ENCODE measurements at places on chromosomes 16 and 17.

DNA sequence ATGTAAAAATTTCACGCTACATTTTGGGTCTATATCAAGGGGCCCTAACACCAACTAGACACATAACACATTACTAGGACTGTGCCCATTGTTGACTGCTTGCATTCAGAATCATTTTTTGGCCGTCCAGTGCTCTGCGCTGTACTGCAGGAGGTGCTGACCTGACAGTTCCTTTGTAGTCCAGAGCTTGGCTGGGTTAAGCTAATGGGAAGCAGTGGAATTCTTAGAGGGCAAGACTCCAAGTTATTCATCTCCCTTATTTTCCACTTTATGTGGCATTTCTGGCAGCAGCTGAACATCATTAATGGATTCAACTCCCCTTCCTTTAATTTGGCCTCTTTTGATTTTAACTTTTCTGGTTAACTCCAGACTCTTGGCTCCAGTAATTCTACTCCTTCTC is 351.7 kb downstream of the CDH8 start:
- no peak for DNase-seq

- DNase-seq: no peak
These were observed 67.4 kb downstream of the MYO18A start for GRCh38 chr17:29112771-29113295.

GRCh38 chr16:61581417-61582046 is 454.7 kb downstream of the CDH8 start:
- no peak for DNase-seq

- no peak for DNase-seq
These were observed 89.0 kb upstream of the TOB1 start for GRCh38 chr17:50955160-50955559.

GRCh38 chr17:78497115-78497540 is 80.1 kb downstream of the DNAH17 start:
- DNase-seq: peak; percentile 47

- DNase-seq: peak; percentile 42
These were observed 21.1 kb downstream of the STH start for GRCh38 chr17:46020023-46020761.

GRCh38 chr17:74199306-74200092 is 4.0 kb upstream of the RPL38 start:
- peak; percentile 73 for DNase-seq

GRCh38 chr17:3890082-3890877 is 2.6 kb downstream of the CAMKK1 start:
- no peak for DNase-seq

DNA sequence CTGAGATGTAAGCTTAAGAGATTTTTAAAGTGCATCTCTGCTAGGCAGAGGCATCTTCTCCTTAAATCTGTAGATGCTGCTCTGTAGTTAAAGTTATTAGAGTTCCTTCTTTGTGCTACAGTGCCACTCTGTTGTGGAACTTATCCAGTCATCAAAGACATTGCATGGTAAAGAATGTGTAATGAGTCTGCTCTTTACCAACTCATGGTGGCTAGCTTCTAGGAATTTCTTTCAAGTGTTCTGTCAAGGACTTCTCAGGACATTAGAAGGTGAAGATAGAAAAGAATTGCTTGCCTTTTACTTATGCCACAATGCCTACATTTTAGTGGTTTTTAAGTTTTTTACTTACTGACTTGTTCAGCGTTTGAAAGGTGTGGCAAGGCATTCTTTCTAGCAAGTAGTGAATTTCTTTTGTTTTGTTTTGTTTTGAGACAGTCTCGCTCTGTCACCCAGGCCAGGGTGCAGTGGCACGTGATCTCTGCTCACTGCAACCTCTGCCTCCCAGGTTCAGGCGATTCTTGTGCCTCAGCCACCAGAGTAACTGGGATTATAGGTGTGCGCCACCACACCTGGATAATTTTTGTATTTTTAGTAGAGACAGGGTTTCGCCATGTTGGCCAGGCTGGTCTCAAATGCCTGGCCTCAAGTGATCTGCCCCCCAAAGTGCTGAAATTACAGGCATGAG is 20.3 kb upstream of the ARL2BP start:
- DNase-seq: no peak

DNA sequence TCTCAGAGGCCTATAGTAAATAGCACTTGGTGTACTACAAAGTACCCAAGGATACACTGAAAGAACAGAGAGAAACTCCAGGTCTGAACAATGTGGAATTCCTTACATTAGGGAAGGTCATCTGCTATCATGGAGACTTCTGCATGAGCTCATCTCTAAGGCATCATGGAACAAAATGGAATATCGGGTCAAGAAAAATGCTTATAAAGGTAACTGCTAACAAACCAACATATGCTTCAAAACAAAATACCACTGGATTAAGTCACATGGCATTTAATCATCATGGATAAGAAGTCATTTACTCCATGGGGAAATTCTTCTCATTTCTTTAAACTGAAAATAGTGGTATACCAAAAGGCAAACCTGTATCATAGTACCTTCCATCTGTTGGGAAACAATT is 34.2 kb downstream of the TXNDC11 start:
- no peak for DNase-seq

GRCh38 chr17:58217766-58218165 is 1.3 kb downstream of the MKS1 start:
- no peak for DNase-seq

GRCh38 chr16:26567356-26567755 is 499.4 kb upstream of the C16orf82 start:
- DNase-seq: no peak

DNA sequence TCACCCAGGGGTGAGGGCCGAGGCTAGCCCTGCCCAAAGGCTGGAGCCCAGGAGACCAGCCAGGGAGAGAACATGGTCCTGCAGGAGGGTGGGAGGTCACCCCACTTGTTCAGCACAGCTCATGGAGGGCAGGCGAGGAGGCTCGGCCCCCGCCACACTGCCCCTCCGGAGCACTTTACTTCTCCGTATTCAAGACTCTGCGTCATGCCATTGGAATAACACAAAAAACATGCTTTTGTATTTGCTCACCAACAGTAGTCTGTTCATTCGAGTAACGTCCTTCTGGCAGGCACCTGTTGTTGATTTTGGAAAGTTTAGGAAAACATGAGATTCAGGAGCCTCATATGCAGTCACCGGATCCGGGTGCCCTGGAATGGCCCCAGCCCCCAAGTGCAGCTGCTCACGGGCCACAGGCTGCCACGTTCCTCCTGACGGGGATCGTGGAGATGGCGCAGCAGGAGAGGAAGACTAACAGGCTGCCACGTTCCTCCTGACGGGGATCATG is 81.1 kb upstream of the DNAH17 start:
- no peak for DNase-seq

GRCh38 chr16:980595-980854 is 1.0 kb upstream of the SOX8 start:
- DNase-seq: no peak

DNA sequence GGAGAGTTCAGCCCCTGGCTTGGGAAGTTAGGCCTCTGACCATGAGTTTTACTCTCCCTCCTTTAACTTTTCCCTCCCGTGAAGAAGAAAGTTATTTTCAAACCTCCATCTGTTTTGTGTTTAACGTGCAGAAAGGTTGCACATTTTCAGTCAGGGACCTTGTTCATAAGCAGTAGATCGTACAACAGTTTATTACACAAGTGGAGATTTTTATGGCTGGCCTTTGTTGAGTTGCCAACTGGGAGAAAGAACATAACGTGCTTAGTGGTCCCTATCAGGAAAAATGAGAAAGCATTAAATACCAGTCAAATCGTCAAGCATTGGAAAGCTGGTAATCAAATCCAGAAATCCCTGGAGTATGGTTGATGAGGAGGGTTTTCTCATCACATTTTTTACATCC is 117.9 kb upstream of the MYOCD start:
- DNase-seq: no peak

DNA sequence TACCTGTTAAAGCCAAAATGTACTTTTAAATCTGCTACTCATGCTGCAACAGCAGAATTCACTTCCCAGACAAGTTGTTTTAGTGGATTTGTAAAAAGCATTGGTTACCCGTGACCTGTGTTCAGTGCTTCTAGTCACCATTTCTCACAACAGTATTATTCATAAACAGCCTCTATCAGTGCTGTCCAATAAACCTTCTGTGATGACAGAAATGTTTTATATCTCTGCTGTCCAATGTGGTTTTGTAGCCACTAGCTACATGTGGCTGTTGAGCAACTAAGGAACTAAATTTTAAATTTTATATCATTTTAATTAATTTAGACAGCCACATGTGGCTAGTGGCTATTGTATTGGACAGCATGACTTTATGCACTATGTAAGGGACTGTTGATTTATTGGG is 12.6 kb downstream of the MAP3K3 start:
- DNase-seq: no peak

DNA sequence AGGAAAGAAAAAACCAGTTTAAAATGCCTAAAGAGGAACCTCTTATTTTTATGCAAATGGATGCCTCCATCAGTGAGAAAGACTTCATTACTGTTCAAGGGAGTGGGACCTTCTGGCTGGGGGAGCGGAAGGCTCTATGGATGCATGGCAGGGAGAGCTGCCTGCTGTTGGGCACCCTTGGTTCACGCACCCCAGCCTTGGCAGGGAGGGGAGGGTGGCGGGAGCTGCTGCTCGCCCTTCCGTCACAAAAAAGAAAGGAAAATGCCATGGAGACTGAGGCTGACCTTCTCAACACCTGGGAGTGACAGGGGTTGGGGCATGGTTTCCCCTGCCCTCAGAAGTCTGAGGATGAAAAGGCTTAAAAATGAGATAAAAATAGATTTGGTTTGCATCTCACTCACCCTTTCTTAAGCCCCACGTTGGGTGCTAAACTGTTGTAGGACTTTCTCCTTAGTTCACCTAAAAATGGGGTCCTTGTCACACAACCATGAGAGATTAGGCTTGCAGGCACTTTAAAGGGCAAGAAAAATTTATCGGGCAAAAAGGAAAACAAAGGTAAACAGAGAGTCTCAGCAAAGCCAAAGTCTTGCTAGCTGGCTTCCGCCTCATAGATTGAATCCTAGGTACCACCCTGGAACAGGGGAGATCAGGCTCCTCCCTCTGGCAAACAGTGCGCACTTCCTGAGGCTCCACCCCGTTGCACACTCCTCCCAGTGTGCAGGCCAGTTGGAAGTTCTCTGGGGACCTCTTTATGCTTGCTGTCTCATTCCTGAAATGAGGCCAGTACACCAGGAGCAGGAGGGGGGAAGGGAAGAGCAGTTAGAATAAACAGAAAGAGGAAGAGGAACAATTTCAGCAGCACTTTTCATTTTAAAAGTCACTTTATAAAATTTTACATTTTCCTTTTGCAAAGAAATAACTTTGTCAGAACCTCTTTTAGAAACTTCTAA is 31.6 kb downstream of the PHKB start:
- no peak for DNase-seq

- DNase-seq: no peak
These were observed 202.3 kb downstream of the KATNIP start for GRCh38 chr16:27752241-27752640.

DNA sequence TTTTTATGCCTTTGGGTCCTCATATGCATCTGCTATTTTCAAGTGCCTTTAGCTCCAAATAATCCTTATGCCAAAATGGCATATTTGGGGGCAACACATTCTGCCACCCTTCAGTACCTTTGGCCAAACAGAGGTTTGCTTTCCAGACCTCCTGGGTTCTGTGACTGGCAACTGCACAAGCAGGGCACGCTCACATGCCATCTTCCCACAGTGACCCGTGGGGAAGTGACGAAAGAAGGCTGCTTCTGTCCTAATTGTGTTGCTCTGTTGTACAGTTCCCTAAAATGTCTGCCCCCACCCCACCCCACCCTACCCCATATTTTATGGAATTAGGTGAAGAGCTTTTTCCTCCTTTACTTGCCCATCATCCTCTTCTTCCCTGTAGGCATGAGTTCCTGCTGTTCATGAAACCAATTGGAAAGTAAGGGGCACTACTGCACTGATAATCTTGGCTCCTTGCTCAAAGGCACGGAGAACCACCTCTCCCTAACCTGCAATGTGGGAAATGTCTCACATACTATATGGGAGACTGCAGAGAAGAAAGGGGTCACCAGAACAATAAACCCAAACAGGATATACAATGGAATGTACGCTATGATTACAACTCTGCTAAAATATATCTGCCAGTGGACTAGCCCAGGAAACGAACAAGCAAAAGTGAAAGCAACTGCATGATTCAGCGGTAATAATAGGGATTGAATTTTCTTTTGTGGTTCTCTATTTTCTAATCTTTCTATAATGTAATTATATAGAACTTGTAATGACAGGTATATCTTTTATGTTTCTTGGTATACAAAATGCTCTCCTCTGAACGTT is 3.3 kb upstream of the SLFN12L start:
- DNase-seq: peak; percentile 65

GRCh38 chr16:19088341-19088916 is 21.0 kb downstream of the COQ7 start:
- no peak for DNase-seq

DNA sequence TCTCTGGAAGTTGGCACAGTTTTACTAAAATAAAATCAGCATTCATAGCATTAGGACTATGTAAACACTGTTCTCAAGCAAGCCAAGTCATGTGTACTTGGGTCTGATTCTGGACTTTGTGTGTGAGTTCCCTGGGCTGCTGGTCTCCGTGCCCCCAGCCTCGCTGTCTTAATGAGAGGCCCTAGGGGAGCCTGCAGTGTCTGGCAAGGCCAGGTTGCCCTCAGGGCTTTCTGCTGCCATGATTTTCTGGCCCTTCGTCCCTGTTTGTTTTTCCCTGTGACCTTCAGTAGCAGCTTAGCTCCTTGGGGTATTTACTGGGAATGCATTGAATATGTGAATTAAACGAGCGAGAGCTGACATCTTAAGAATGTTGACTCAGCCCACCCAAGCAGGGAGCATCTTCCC is 161.8 kb downstream of the RPTOR start:
- no peak for DNase-seq

- DNase-seq: no peak
These were observed 9.0 kb downstream of the ZDHHC1 start for GRCh38 chr16:67407176-67407787.

DNA sequence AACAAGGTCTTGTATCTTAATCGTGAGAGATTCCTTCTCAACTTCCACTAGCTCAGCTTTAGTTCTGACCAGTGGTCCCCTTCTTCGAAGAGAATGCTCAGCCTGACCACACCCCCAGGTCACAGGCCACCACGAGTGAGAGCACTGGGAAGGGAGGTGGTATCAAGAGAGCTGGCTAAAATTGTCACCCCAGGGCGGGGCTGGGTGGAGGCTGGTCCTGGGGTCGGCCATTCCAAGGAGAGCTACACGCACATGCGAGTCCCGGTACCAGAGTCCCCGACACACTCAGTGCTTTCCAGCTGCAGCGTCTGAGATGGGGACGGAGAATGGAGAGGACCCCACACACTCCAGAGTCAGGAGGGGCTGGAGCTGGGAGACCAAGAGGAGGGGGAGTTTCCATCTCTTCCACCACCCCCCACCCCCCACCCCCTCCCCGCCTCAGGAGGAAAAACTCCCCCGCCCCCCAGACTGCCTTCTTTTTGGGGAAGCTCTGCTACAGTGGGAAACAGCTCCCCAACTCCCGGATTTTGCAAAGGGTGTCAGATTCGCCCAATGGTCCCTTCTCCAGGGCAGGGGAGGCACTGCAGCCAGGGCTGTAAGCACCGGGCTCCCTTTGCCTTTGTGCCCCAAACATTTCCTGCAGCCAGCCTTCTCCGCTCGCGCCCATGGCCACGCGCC is 1.6 kb downstream of the C1QL1 start:
- DNase-seq: no peak

Data from activated CD4-positive, alpha-beta T cell treated with anti-CD3 and anti-CD28 coated beads, Interleukin-2, Interleukin-4, amounts not matched to agents 100 ng/mL and 50 ng/mL, durations not matched to agents 16 hours and 8 hours (primary cell).